Activated CD4-positive, alpha-beta T cell treated with anti-CD3 and anti-CD28 coated beads, Interleukin-2, amount 50 U/mL, for 4 hours (primary cell): ENCODE measurements at places on chromosomes 5 and 9.

DNA sequence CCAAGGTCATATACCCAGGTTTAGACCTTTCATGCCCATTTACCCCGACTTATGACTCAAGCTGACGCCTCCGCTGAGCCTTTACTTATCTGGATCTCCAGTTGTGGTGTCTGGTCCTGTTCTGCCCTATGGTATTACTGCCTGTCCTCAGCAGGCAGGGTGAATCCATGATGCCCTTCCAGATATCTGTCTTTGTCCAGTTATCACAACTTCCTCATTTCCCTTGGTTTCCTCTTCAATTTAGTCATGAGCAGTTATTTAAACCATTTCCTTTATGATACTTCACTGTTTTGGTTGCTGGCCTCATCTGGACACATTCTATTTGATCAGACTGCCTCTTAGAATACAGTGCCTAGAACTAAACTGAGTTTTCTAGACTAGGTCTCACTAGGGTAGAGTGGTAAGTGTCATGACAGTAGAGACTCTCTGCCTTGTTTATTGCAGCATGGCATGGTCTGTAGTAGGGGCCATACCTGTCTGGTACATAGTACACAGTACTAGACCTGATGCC lies 93.3 kb downstream of the MELK start:
- DNase-seq, result no peak

DNA sequence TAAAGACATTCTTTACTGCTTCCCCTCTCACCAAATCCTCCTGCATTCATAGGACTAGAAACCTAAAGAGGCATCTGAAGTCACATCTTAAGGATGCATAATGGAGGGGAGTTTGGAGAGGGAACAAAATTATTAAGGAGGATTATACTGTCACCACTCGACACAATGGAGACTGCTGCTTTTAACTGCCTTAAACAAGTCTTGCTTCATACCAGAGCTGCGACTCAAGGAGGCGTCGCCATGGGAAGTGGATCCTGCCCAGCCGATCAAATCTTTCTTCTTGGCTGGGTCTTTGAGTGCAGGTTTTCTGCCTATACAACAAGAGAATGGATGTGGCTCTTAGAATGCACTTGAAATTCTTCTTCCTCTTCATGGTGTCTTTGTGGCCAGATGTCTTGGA lies 66.7 kb upstream of the FOXE1 start:
- no peak for DNase-seq

DNA sequence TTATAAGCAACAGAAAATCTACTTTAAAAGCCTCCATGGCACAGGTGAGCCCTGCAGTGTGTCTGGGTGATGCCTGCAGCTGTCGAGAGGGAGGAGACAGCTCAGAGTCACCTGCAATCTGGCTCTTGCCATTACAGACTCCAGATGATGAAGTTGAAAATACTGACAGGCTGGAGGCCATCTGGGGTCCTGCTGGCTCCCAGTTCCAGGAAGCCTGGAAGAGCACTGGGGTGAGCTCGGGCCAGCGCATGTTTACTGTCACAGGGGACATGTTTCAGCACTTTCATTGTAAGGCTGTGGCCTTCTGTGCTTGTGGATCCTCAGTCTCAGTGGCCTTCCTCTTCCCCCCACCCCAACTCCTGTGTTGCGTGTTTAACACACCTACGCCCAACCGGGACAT lies 28.4 kb downstream of the CEL start:
- no peak for DNase-seq

DNA sequence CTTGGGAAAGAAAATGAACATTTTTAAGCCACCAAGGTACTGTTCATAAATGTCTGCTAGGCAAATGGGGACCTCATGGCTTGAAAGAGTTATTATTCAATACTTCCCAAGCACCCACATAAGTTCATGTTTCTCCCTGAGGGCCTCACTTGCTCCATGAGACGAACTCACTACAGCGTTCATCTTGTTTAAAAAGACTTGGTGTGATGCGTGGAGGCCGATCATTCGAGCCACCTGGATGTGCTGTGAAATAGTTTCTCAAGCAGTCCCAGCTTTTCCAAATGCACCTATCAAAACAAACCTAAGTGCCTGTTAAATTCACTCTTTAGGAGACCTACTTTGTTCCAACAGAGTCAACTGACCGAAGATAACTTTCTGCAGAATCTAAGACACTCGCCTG lies 103.2 kb downstream of the LHFPL2 start:
- no peak for DNase-seq

DNA sequence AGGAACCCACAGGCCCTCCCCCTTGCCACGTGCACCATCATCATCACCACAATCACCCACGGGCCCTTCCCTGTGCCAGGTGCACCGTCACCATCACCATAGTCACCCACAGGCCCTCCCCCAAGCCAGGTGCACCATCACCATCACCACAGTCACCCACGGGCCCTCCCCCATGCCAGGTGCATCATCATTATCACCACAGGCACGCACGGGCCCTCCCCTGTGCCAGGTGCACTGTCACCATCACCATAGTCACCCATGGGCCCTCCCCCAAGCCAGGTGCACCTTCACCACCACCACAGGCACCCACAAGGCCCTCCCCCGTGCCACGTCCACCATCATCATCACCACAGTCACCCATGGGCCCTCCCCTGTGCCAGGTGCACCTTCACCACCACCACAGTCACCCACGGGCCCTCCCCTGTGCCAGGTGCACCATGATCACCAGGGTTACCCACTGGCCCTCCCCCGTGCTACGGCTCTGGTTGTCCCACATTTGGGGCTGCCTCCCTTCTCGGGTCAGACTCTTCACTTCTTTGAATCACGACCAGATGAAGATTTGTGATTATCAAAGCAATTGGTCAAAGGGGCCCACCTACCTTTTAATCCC lies 69.1 kb upstream of the OLFM1 start:
- no peak for DNase-seq

DNA sequence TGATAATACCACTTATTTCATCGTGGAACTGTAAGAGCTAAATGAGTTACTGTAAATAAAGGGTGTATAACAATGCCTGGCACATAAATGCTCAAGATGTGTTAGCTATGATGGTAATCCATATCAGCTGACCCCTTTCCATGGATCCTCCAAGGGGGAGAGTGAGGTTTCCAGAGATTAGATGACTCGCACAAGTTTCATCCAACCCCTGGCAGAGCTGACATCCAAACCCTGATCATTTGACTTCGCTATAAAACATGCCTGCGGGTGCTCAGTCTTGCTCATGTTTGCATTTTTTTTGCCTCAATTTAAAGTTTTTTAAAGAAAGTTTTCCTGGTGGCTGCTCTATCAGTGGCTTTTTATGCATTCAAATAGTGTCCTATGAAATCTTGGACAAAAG lies 145.7 kb upstream of the SMIM23 start:
- no peak for DNase-seq

DNA sequence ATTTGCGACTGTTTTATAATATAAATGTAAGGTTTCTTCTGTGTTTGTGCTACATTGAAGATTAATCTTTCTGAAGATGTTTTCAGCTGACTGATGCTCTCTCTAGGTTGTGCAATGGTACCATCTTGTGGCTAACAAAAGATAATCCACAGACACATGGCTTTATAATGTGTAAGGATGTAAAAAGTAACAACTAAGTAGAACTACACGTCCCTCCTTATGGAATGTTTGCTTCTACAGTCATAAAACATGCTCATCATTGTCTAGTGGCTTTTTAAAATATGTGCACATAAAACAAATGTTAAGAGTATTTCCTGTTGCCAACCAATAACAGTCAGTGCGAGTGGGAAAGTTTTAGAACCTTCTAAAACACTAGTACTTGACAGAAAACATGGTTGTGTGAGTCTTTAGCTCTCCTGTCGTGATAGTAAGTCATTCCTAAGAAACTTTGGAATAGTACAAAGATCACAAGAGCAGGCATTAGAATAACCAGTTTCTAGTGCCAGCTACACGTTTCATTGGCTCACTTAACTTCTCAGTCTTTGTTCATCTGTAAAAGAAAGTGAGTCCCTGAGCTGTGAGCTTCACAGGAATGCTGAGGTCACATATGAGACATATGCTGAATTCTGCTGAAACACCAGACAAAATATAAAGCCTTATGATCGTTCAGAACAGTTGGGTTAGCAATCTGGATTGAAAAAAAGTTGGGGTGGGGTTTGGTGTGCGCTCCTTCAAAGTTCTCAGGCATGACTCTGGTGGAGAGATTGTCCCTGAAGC lies 75.7 kb upstream of the GLIS3 start:
- DNase-seq, result no peak

DNA sequence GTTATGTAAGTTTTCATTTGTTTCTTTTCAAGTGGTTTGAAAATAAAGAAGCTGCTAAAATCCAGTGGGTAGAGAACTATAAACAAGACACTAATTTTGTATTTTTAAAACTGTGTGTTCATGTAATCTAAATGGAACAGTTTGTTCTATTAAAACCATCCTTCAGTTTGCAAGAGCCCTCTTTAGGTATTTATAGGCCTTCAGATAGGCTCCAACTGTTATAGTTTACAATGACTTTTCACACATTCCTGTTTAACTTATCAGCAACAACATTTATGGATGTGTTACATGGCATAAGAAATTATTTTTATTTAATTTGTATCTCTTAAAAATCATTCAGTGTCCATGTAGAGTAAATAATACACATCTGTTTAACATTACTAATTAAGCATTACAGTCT lies 126.7 kb upstream of the SLCO6A1 start:
- no peak for DNase-seq

DNA sequence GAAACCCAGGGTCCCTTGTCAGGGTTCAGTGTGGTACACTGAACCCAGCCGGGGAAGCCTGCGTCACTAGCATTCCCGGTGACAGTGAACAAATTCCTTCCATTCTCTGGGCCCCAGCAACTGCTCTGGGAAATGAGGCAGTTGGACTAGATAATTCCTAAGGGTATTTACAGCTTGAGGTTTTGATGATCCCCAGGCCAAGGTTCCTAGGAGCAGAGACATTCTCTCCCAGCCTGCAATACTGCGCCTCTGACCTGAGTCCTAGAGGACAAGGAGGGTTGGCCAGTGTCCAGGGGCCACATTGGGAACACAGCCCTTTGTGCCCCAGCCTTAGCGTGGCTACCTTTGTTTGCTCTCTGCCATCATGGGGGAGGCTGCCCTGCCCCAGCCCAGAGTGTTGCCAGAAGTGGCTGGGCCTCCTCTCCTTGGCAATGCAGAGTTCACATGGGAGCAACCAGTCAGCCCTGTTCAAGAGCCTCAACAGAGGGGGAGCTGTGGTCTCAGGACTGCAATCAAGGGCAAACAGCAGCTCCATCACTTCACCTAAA lies 178.2 kb downstream of the SEC61B start:
- DNase-seq, result no peak

GRCh38 chr9:83630938-83631457 lies 8.1 kb downstream of the IDNK start:
- DNase-seq, result no peak

- no peak for DNase-seq
Observed at GRCh38 chr5:59360130-59360555, 533.4 kb downstream of the PDE4D start.

- no peak for DNase-seq
Observed at GRCh38 chr5:11105696-11106095, 344.7 kb upstream of the DAP start.

GRCh38 chr9:72627956-72628540 lies 106.6 kb downstream of the TMC1 start:
- DNase-seq, result no peak

DNA sequence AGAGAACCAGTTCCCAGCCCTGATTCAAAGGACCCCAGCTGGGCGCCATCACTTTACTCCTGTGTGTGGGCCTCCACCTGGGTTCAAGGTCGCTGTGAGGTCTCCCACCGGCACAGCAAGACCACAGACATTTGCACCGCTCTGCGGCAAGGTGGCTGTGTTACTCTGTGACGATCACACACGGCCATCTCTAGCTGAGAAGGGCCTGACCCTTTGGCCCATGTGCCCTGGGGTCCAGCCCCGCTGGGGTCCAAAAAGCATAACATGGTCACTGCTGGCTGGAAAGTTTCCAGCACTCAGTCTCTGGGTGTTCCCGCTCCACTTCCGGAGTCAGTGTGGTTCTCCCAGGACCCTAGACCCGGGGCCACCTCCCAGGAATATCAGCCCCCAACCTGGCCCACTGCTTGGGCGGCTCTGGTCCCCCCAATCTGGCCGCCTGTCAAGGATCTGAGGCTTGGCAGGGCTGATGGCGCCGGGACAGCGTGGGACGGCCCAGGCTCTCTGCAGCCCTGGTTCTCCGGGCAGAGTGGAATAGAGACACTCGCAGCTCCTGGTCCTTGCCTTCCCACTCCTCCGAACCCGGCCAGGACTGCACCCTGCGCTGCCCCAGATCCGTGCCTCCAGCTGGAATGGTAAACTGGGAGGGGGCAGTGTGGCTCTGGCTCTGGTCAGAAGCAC lies 3.9 kb upstream of the LMX1B start:
- DNase-seq, result no peak

DNA sequence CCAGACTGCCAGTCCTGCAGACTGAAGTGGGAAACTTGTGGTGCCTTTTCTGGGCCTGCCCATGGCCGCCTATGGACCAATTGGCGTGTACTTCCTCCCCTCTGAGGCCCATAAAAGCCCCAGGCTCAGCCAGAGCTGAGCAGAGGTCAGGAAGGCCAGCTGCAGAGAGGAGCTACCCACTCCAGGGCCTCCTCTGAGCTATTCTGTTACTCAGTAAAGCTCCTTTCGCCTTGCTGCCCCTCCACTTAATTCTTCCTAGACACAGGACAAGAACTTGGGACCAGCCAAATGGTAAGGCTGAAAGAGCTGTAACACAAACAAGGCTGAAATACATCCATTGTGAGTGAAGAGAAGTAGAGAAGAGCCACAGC lies 106.4 kb downstream of the C9orf50 start:
- DNase-seq, result no peak

DNA sequence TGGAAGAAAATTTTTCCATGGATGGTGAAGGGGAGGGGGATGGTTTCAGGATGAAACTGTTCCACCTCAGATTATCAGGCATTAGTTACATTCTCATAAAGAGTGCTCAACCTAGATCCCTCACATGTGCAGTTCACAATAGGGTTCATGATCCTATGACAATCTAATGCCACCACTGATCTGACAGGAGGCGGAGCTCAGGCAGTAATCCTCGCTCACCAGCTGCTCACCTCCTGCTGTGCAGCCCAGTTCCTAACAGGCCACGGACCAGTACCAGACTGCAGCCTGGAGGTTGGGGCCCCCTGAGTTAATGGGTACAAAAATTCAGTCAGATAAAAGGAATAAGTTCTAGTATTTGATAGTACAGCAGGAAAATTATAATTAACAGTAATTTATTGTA lies 337.2 kb downstream of the NPR3 start:
- no peak for DNase-seq
